Activated CD4-positive, alpha-beta T cell treated with anti-CD3 and anti-CD28 coated beads, Interleukin-2, amount 50 U/mL, for 24 hours (primary cell): ENCODE measurements at places on chromosomes 13 and 19.

- DNase-seq = no peak
These were observed 1015.7 kb downstream of the EFNB2 start for GRCh38 chr13:105519771-105520170.

- DNase-seq = no peak
These were observed 67.2 kb downstream of the SPACA7 start for GRCh38 chr13:112443191-112443994.

DNA sequence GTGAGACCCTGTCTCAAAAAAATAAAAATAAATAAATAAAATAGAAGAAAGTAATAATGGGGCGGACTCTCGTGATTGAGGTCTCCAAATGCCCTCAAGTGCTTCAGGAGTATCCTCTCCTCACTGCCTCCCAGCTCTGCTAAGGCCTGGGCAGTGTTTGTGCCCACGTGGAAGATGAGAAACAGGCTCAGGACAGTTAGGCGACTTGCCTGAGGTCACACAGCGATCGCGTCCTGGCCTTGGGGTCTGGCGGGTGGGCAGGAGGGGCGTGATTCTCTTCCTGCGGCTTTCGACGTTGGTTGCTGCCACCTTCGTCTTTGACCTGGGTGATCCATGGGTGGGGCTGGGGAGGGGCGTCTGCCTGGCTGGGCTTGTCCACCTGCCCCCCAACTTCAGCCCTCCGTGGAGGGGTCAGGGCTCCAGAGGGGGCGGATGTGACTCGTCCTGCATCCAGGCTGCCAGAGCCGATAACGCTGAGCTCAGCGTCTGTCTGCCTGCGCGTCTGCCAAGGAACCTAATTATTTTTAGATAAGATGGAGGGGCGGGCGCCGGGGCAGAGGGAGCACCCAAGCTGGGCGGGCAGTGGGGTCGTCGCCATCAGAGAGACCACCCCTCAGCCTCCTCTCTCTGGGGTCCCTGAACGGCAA, 56.9 kb downstream of the NFIC start:
- DNase-seq = no peak

DNA sequence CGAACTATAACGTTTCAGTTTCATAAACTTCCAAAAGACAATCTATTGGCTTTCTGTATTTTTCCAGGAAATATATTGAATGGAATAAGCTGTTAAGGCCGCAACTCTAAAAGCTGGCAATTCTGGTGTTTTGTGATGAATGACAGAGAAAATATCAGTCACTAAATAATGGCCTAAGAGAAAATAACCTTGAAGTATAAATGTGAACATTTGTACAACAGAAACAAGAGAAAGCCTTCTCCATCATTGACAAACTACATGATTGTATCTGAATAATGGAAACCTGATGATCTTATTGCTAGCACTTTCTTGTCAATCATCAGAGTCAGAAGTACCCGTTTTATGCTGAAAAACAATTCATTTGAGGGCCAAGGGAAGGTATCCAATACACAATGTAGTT, 134.3 kb downstream of the TRPC4 start:
- DNase-seq = no peak

- DNase-seq = no peak
These were observed 32.5 kb downstream of the DLEU7 start for GRCh38 chr13:50810998-50811397.

DNA sequence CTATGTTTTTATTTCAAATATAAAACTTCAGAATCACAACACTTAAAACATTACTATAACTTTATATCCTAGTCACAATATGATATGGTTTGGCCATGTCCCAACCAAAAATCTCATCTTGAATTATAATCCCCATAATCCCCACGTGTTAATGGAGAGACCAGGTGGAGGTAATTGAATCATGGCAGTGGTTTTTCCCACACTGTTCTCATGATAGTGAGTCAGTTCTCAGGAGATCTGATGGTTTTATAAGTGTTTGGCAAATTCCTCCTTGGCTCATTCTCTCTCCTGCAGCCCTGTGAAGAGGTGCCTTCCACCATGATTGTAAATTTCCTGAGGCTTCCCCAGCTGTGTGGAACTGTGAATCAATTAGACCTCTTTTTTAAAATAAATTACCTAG, 307.6 kb downstream of the SPRY2 start:
- no peak for DNase-seq

DNA sequence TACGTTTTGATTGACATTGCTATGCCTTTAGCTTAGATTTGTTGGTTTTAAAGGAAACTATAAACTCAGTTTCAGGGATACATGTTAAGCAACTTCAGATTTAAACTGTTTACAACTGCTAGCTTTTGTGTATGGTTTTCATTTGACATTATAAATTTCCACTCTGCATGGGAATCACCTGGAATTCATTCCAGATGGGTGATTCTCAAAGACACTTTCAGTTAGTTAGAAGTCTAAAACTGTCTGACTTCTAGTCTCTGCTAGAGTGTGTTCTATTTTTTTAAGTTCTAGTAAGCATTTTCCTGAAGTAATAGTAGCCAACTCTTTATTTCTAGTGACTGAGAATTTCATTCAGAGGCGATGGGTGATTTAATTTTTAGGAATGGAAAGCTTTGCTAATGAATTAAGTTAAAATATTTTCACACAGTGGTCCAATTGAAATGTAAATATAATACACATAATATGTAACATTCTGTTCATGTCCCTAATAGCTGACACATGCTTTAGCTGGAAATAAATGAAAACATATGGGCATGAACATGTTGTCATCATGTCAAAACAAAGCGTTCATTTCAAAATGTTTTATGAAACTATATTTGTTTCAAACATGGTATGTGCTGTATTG, 58.3 kb upstream of the CSNK1A1L start:
- DNase-seq = no peak

- DNase-seq = no peak
These were observed 756.7 kb upstream of the ARGLU1 start for GRCh38 chr13:107324416-107325204.

DNA sequence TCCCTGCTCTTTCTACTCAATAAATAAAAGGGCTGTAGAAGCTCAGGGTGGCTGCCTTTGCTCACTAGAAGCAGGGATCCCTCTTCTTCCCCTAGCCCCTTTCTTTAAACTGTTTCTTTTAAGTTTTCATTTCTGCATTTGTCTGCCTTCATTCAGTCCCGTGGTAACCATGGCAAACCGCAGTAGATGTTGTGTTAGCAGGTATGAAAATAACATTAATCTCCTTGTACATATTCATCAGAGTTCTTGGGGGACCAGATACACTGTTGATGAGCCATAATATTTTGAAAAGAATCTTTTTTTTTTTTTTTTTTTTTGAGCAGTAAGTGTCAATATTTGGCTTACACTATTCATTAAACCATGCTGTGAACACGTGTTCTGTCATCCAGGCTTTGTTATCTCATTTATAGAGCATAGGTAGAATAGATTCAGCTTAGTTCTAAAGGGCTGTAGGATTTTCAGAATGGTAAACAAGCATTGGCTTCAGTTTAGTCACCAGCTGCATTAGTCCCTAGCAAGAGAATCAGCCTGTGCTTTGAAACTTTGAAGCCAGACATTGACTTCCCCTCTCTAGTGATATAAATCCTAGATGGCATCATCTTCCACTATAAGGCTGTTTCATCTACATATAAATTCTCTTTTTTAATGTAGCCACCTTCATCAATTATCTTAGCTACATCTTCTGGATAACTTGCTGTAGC, 59.4 kb upstream of the SPRY2 start:
- no peak for DNase-seq

GRCh38 chr13:80462567-80462966, 121.6 kb upstream of the SPRY2 start:
- no peak for DNase-seq

GRCh38 chr19:50567882-50568727, at the start of gene LRRC4B:
Gene LRRC4B, minus strand, starts transcription at chr19:50568435. Its CDS starts 19,597 bp downstream, at chr19:50548838.
- no peak for DNase-seq

GRCh38 chr13:47126432-47126831, 229.6 kb upstream of the HTR2A start:
- DNase-seq = no peak

- DNase-seq = no peak
These were observed 34.1 kb downstream of the DLEU7 start for GRCh38 chr13:50809133-50810090.

GRCh38 chr13:65336087-65336749, 1893.9 kb downstream of the PCDH9 start:
- no peak for DNase-seq

- no peak for DNase-seq
These were observed 7.3 kb downstream of the PTBP1 start for GRCh38 chr19:804419-805165.

DNA sequence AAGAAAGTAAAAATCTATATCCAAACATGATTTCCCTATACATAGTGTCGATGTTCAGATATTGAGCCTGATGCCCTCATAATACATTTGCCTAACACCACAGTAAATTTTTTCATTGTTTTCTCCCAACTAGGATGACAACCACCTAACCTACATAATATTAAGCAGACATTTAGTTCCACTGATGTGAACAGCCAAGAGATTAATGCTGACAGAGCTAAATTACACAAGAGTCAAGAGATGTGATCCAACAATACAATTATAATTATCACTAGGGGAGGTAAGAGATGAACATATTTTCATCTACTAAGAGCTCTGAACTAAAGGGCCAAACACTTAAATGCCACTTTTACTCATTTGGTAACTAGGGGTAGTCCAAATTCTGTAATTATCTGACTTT, 145.9 kb downstream of the DACH1 start:
- DNase-seq = no peak

- DNase-seq = no peak
These were observed 579.1 kb downstream of the KCTD12 start for GRCh38 chr13:76307142-76307541.

DNA sequence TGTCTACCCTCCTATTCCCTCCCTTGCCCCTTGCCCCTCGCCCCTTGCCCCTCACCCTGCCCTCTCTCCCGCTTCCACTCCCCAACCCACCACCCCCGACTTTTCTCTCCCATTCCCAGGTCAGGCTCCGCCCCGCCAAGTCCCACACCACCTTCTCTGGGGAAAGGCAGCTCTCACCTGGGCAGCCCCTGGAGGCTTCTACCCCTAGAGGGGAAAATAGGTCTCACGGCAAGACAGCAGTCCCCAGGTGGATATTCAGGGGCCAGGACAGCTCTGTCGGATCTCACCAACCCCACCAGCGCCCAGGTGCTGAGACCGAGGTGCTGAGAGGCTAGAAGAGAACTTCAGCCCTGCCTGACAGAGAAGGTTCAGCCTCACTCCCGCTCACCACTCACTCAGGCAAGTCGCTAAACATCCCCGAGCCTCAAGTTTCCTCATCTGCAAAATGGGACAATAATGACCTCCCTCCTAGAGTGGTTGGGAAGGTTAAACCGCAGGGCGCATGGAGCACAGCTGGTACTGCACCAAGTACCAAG, 1.4 kb upstream of the ERFL start:
- no peak for DNase-seq

GRCh38 chr13:28716511-28716910, 2.3 kb downstream of the SLC46A3 start:
- DNase-seq = no peak

- DNase-seq = no peak
These were observed 24.5 kb downstream of the CFAP97D2 start for GRCh38 chr13:114203536-114203935.

- no peak for DNase-seq
These were observed 28.2 kb downstream of the UNC13A start for GRCh38 chr19:17659996-17660395.

- no peak for DNase-seq
These were observed 46.9 kb downstream of the TNFSF13B start for GRCh38 chr13:108316413-108316812.

GRCh38 chr13:109700176-109700575, 86.2 kb downstream of the IRS2 start:
- DNase-seq = no peak

DNA sequence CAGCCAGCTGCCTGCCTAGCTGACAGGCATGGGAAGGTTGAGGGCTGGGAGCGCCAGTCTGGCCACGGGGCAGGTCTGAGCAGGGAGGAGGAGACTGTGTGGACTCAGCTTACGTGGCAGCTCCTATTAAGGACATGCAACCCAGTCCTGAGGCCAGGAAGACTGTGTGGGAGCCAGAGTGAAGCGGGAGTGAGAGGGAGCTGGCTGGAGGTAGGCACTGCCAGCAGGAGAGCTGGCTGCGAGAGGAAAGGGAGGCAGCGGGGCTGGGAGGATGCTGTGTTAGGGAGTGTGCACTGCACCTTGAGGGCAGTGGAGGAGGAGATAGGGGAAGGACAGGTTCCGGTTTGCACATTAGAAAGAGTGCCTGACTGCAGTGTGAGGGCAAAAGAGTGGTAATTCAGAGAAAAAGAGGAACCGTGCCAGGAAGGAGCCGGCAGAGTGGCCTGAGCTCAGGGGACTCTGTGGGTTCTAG, 99.2 kb downstream of the SLC7A1 start:
- DNase-seq = no peak

DNA sequence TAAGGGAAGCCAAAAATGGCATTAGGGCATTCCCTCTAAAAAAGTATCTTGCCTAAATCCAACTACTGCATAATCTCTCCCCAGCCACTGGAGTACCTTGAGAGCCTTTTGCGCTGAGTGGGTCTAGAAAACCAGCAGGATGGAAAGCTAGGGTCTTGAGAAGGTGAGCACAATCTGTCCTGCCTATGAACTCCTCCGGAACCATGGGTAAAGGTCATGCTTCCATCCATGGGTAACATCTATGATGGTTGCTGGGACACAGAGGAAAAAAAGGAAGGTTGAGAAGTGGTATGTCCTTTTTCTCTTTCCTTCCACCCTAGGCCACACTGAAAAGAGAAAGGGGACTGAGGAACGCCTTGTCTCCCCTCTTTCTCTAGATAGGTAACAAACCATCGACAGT, 52.4 kb downstream of the ZNF676 start:
- DNase-seq = no peak

- no peak for DNase-seq
These were observed 92.0 kb downstream of the HS6ST3 start for GRCh38 chr13:96181911-96182310.

- no peak for DNase-seq
These were observed 571.1 kb upstream of the ARGLU1 start for GRCh38 chr13:107139006-107139405.

DNA sequence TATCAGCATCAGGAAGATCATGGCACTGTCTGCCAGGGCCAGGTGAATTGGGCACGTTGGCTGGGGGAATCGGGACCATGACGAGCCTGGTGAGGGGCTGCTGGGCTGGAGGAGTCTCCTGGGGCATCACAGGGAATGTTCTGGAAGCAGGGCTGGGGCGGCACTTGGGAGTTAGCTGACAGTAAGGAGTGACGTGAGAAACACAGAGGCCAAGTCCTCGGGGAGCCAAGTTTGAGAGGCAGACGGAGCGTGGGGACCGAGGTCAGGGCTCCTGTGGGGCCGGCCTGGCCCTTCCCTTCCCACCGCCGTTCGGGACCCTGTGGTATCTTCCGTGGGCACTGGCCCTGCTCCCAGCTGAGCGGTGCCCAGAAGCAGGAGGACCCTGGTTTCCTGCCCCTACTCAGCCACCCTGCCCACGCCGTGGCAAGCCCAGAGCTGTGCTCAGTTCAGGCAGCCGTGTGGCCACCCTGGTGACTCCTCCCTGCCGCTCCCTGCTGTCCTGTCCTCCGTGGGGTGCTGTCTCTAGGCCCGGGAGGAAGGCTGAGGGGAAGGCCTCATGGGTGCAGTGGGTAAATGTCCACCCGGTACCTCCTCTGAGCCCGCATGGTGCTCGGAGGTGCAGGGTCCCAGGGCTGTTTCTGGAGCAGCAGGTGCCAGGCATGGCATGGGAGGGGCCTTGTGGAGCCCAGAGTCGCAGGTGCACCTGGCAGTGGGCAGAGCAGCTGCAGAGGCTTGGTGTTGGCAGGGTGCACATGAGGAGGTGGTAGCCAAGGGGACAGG, 25.2 kb downstream of the CRTC1 start:
- DNase-seq = no peak

GRCh38 chr13:36355632-36356031, 9.4 kb upstream of the SPART start:
- DNase-seq = no peak

GRCh38 chr13:46640843-46641242, 87.9 kb downstream of the LRCH1 start:
- no peak for DNase-seq
